ENCODE measurements at places on chromosomes 1 and 21.

DNA sequence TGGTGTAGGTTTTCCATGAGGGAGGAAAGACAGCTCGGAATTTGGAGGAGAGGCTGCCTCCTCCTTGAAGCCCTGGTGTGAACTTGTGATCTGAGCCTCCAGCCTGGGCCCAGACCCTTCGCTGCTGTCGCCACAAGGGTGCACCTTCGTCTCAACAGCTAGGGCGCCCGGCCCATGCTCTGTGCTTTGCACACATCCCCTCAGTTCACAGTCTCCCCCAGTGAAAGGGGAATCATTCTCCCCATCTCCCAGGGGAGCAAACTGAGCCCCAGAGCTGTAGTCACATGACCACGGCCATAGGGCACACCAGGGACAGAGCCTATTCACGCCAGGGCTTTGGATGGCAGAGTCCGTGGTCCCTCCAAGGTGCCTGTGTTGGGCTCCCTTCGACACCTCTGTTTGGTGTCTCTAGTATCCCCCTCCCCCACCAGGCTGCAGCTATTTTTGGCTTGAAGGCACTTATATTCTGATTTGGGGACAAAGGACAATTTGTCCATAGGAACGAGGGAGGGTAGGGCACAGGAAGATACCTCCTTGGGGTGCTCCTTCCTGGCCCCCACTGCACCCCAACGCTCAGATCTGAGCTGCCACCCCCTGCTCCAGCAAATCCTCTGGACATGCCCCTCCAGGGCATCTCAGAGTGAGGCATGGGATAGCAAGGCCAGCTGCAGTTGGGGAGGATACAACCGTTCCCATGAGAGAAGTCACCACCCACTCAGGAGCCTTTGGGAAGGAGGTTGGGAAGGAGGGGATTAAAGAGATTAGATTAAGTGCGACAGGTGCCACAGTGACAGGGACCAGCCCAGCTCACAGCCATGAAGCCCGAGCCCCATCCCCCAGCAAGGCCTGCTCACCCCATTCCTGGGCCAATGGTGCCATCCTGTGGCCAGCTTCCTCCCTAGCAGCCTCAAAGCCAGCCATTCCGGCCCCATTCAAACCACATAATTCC lies 15.7 kb downstream of the MATN1 start:
- DNase-seq, result peak; percentile 72

DNA sequence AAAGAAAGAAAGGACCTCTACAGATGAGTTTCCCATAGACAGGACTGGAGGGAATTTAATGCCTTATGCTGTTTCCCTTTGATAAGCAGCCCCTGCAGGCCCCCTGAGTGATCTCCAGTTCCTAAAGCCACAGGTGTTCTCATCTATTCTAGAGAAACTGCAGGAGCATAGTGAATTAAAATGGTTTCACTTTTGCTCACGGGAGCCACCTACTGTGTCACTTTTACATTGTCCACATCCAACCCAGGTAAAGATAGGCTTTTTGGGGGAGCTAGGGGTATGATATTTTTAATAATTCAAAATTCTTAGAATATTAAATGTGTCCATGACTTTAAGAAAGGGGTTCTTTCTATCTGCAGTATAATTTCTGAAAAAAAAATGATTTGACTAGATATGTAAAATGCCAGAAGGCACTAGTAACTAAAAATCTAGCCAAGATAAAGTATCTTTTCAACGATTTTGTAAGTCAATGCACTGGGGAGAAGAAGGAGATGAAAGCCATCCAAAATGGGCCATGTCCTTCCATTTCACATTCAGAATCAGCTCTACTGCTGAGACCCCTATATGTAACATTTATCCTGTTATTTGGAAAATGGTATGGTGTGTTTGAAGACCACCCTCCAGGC lies 267.3 kb upstream of the DUSP10 start:
- DNase-seq, result peak; percentile 23

GRCh38 chr1:162353078-162353477 lies 23.6 kb downstream of the SPATA46 start:
- no peak for DNase-seq

- no peak for DNase-seq
Measured at GRCh38 chr1:90940746-90941145, 81.1 kb downstream of the ZNF644 start.

GRCh38 chr1:226125097-226125630 lies 61.4 kb downstream of the ACBD3 start:
- peak; percentile 89 for DNase-seq

GRCh38 chr1:172136925-172137324 lies 283.6 kb upstream of the C1orf105 start:
- no peak for DNase-seq

DNA sequence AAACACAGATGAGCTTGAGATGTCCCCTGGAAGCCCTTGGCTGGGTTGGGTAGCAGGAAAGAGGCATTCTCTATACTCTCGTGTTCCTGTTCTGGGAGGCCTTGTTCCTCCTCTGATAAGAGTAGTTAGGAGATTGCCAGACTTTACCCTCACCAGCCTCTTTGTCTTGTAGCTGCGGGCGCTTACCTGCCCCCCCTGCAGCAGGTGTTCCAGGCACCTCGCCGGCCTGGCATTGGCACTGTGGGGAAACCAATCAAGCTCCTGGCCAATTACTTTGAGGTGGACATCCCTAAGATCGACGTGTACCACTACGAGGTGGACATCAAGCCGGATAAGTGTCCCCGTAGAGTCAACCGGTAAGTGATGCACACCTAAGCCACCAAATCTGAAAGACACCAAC lies 5.2 kb downstream of the AGO1 start:
- DNase-seq, result no peak

DNA sequence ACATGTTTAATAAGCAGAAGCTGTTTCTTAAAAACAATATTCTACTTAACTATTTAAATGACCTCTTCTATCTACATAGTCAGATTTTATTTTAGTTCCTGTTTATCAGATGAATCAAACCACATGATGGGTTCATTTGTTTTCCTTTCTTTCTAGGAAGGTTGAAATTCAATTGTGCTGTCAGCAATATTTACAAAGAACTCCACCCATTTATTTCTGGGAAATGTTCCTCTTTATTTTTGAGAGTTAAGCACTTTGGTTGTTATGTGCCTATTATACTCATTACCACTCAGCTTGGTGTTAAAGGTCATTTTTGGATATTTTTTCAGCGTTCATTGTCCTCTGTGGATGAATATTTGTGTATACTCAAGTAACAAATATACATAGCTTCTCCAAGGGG lies 84.9 kb downstream of the C4BPA start:
- DNase-seq, result peak; percentile 20

DNA sequence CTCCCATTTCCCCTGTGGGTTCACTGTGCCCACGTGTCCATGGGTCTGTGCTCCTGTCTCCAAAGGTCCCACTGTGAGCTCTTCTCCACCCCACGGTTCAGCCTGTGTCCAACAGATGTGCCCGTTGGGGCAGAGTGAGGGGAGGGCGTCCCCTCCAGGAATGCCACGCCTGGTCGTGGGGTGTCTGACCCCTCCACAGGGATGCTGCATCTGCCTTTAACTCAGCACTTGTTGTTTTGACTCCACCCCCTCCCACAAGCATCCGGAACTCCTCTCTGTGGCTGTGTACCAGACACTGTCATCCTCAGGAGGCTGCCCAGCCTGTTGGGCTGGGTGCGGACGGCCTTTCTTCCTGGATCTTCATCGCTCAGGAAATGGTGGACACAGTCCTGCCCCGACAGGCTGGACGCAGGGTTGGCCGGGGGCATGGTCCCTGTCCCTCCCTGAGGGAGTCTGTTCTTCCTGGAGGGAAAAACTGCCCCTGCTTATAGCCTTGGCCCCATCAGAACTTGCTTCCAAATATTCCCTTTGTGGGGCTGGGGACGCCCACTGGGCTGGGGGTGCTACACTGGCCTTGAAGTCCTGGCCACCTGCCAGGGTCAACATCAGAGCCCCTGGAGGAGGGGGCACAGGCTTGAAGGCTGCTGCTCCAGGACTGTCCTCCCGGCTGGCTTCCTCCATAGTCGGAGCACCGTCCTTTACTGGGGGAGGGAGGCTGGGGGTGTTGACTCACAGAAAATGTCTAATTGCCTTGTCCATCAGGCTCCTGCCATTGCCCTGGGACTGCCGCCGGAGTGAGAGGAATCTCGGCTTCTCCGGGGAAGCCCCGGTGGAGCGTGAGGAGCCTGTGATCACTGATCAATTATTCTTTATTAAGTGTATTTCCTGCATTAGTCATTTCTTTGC lies 182.0 kb upstream of the C1orf174 start:
- DNase-seq, result no peak

- DNase-seq, result peak; percentile 73
Measured at GRCh38 chr21:15682977-15683376, 46.8 kb upstream of the USP25 start.

GRCh38 chr1:30305061-30305460 lies 418.3 kb downstream of the MATN1 start:
- DNase-seq, result no peak

GRCh38 chr21:26177187-26177586 lies 6.6 kb upstream of the APP start:
- no peak for DNase-seq

- DNase-seq, result no peak
Measured at GRCh38 chr21:15250384-15250783, 185.6 kb upstream of the NRIP1 start.

GRCh38 chr1:107870696-107871095 lies 94.3 kb downstream of the VAV3 start:
- no peak for DNase-seq

- peak; percentile 55 for DNase-seq
Measured at GRCh38 chr1:241475671-241476070, 43.9 kb downstream of the FH start.

- DNase-seq, result no peak
Measured at GRCh38 chr1:108124023-108124422, 76.1 kb downstream of the SLC25A24 start.

DNA sequence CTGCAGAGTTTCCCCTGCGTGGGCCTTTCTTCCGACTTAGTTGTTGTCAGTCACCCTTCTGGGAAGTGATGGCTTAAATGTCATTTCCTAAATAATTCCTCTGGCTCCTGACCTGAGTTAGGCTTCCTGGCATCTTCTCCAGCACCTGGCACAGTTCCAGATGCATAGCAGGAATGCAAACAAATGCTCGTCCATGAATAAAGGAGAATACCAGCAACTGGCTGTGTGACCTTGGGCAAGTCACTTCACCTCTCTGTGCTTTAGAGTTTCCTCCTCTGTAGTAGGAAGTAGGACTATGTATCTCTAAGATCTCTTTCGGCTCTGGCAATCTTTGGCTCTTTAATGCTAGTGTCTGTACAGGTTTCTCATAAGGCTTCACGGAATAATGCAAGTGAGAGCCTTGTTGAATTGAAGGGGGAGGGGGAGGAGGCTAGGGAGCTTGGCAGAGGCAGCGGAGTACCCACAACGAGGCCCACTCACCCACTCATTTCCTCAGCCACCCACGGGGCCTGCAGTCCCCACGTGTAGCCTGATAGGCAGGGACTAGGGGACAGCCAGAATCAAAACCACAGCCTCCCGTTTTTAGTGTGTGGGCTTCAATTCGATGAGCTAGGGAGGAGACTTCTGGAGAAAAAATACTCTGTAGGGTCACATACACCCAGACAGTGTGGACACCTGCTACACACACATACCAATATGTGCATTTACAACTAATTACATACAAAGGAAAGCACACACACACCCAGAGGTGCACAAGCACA lies 48.1 kb downstream of the TENT5C start:
- DNase-seq, result no peak

- peak; percentile 43 for DNase-seq
Measured at GRCh38 chr1:209627027-209627731, 25.0 kb downstream of the LAMB3 start.

GRCh38 chr1:46612937-46613660 lies 3.5 kb downstream of the MOB3C start:
- DNase-seq, result no peak

GRCh38 chr1:199151634-199152425 lies 513.0 kb downstream of the PTPRC start:
- DNase-seq, result no peak

DNA sequence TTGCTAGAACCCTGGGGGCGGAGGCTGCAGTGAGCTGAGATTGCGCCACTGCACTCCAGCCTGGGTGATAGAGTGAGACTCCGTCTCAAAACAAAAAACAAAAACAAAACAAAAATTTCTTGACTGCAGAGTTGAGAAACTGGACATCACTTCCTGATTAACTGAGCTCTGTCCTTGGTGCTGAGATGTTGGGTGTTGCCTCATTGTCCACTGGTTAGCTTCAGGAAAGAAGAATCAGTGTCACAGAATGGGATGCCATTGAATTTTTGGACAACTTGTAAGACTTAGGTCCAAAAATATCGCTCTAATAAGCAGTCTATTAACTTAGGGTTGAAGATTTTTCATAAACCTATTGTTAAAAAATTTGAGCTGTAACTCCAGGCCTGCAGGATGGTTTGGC lies 23.8 kb upstream of the KCNA10 start:
- DNase-seq, result peak; percentile 87

GRCh38 chr21:44083631-44084291 lies 23.4 kb upstream of the PWP2 start:
- DNase-seq, result peak; percentile 20

DNA sequence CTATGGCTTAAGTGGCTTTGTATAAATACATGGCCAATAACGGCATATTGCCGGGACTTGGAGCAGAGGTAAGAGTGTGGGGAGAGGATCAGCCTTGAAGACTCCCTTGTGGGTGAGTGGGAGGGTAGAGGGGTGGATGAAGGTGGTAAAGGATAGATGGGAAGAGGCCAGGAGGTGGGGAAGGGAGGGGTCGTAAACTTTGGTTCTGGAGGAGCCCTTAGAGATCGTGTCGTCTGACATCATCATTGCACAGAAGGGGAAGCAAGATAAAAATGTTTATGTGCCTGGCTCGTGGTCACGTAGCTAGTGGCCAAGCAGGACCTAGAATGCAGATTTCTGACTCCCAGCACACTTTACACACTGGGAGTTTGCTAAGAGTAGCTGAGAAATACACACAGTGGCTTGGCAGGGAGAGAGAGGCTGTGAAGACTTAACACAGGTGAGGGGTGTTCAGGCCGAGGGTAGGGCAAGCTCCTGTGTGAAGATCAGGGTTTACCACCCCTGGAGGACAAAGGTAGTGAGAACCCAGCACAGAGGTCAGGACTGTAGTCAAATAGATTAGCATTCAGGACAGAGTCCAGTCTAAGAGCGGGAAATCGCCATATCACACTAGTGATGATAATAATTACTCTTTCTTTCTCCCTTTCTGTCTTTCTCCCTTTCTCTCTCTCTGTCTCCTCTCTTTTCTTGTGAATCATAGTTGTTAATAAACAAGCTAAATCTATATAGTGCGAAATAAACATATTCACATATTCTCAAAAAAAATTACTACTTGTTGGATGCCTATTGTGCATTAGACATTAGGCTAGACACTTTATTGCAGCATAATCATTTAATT lies 75.5 kb downstream of the LRRC8D start:
- DNase-seq, result no peak

DNA sequence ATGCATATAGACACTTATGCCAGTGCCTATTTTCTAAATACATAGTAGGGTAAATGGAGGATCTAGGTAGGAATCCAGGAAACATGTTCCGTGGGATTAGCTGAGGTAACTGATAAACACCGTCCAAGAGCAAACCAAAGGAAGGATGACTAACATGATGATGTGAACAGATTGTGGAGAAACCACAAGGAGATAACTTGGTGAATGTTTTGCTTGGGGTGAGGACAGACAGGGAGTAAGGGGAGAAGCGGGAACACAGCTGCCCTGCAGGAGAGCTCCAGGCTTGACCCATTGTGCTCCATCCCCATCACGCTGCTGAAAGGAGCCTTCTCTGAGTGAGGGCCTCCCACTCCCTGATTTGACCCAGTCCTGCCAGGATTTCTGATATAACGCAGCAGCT lies 87.0 kb upstream of the ZC3H11B start:
- no peak for DNase-seq

Measured in suppressor macrophage treated with lipopolysaccharide for 1 hour (primary cell).